ENCODE measurements at places on chromosomes 7 and 10.

- DNase-seq = no peak
Observed at GRCh38 chr10:11551916-11552602, 59.4 kb downstream of the USP6NL start.

- no peak for DNase-seq
Observed at GRCh38 chr10:128062331-128062880, 63.8 kb downstream of the MKI67 start.

- DNase-seq = no peak
Observed at GRCh38 chr10:66627156-66627555, 298.7 kb upstream of the LRRTM3 start.

- DNase-seq = no peak
Observed at GRCh38 chr10:110151467-110151866, 55.9 kb upstream of the MXI1 start.

DNA sequence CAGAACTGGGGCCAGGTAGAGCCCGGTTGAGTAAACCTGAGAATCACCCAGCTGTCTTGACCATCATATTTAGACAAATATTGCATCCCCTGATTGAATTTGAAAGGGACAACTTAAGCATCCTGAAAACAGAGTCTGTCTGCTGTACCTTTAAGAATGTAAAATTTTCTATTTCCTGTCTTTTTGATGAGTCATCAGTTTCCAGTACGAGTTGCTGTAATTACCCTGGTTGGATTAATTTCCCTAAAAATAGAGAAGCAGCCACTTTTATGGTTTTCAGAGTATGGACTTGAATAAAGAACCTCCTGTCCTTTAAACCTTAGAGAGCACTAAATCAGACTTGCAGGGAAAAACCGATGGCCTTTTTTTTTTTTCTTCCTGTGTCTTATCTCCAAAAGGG is 164.6 kb upstream of the SH2B2 start:
- DNase-seq = no peak

Measured in thoracic aorta (tissue), 2 donors.